Esophagus squamous epithelium (tissue), 5 donors: ENCODE measurements at places on chromosomes 6 and 20.

- DNase-seq: no peak
These were observed 129.0 kb downstream of the REV3L start for GRCh38 chr6:111353912-111354462.

DNA sequence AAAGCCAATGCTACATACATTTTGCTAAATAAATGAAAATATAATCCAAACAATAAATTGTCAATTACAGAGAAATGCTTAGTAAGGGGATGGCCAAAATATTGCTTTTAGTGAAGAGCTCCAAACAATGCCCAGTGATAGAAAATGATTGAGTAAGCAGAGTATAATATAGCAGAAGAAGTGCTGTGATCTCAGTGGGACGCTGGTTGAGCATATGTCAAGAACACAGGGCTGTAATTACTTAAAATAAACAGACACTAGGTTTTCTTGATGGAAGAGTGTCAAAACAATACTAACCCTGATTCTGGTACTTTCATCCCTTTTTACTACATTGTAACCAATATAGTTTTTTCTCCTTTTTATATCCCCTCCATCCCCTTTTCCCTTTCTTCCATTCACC is 150.3 kb downstream of the GRIK2 start:
- no peak for DNase-seq

DNA sequence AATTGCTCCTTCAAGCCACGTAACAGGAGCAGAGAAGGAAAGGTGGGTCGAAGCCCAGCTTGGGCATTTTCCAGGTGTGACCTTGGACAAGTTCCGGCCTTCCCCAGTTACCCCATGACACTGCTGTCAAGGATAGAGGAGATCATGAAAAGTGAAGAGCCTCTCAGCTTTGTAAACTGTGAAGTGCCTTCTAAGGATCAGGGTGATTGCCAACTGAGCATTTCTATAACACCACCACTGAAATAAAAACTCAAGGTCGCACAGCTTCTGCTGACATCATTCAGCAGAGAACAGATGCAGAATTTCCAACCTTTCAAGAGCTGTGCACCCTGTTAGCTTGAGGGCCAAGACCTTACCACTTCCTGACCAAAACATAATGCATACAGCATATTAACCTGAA is 24.0 kb upstream of the ZMYND8 start:
- no peak for DNase-seq

- no peak for DNase-seq
These were observed 94.8 kb upstream of the PMEPA1 start for GRCh38 chr20:57804470-57805250.

GRCh38 chr6:52495922-52496321 is 75.8 kb downstream of the EFHC1 start:
- no peak for DNase-seq

- DNase-seq: no peak
These were observed 181.2 kb downstream of the ISM1 start for GRCh38 chr20:13402171-13402760.

- DNase-seq: no peak
These were observed 35.5 kb upstream of the FOXC1 start for GRCh38 chr6:1574083-1574761.

DNA sequence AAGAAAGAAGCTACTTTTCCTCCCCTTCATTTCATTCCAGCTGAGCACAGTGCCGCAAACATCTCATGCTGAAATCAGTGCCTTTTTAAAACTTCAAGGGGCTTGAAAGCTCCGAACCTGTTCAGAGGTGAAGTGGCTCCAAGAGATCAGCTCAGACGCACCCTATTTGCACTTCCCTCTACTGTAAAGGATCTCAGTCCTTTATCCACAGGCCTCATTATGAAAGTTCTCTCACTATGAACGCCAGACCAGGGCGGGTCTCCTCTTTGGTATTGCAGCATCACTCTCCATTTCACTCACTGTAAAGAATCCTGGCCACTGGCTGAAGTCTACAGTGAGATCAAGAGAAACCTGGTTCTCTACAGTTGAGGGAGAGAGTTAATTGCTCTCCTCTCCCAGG is 232.7 kb upstream of the POU3F2 start:
- DNase-seq: no peak

DNA sequence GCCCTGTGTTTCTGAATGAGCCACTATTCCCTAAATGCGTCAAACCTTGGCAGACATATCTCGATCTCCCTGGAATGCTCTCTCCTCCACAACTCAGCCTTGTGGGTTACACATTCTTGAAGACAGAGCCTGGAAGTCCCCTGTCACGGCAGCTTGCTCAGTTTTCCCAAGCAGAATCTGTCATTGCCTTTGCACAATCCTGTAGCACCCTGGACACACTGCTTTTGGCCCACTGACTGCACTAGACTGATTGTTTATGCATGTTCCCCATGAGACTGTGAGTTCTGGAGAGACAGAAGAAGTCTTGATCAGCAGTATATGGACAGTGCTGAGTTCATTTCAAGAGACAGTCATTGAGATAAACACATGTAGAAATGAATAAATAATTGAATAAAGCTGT is 406.7 kb downstream of the CD83 start:
- DNase-seq: no peak

DNA sequence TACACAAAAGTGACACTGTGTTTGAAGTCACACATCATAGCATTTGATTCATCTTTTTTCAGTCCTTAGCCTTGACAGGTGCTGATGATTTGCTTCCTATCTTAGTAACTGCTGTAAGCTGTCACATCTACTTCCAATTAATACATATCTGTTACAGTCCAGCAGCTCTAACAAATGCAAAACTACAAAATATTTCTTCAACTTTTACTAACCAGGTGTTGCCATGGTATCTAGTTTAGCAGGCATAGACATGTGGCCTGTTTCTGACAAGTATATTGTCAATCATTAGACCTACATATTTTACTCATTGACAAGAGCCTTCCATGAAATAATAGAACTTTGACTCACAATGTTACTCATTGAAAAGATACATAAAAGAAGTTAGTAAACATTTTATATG is 1159.7 kb downstream of the GRIK2 start:
- no peak for DNase-seq

GRCh38 chr6:161486361-161487216 is 212.7 kb upstream of the AGPAT4 start:
- DNase-seq: no peak

GRCh38 chr20:11646359-11646758 is 271.3 kb upstream of the BTBD3 start:
- no peak for DNase-seq

- no peak for DNase-seq
These were observed 262.9 kb downstream of the TAF4 start for GRCh38 chr20:61802721-61803311.

GRCh38 chr6:112243861-112244827 is 10.2 kb downstream of the LAMA4 start:
- no peak for DNase-seq

DNA sequence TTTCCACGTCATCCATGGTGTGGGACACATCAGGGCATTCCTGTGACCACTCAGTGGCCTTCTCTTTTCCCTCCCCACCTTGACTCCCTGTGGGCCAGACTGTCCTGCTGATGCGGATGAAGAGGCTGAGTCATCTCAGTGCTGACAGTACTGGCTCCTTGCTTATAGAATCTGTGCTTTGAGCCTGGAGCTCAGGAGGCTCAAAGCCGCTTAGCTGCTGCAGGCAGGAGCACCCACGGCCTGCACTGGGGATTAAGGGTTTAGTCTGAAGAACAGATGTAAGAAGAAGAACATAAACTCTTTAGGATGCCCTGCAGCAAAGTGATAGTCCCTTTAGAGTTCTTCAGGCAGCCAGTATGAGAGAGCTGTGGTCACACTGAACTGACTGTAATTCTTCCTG is 642.0 kb upstream of the CHD6 start:
- no peak for DNase-seq

DNA sequence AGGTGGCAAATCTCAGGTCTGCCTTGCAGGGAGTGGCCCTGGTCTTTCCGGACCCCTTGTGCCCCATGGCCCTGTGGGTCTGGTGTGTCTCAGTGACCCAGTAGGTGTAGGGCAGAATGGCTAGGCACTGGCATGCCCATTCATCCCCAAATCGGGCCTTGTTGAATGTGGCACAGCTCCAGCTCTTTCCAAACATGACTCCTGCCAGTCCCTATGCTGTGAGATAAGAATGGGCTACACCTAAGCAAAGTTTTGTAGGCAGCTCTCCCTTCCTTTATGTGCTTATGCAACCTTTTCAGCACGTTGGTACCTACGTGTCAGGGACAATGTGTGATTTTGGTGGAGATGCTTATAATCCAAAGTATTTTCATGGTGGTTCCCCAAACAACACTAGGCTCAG is 33.9 kb downstream of the FOXO3 start:
- DNase-seq: no peak

GRCh38 chr20:50403565-50404418 is 106.4 kb upstream of the PTPN1 start:
- DNase-seq: no peak

DNA sequence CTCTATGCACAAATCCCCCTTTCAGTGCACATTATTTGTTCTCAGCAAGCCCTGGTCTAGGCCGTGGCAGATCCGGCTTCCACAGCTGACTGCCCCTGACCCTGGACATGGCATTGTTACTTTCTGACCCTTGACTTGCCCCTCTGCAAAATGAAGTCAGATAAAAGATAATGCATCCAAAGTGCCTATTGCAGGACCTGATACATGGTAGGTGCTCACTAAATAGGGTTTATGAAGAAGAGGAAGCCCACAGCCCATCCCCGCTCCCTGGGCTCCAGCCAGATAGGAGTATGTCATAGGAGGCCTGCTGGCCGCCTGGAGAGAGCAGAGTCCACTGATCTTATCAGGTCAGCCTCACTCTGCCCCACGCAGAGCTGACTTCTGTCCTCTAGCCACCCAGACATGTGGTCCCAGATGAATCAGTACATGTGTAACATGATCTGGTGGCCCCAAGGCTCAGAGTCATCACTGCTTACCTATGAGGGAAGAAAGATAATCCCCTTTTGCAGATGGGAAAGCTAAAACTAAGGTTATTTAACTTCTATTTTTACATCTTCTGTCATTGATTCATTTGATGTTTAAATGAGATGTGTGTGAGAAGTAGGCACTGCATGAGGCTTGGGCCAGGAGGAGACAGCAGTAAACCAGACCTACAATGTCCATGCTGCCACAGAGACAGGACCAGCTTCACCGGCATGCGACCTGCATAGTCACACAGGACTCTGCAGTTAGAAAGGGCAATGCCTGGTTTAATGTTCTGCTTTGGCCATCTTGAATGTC is 20.4 kb downstream of the MAFB start:
- DNase-seq: no peak

- no peak for DNase-seq
These were observed 100.0 kb downstream of the NOL4L start for GRCh38 chr20:32484958-32485769.

DNA sequence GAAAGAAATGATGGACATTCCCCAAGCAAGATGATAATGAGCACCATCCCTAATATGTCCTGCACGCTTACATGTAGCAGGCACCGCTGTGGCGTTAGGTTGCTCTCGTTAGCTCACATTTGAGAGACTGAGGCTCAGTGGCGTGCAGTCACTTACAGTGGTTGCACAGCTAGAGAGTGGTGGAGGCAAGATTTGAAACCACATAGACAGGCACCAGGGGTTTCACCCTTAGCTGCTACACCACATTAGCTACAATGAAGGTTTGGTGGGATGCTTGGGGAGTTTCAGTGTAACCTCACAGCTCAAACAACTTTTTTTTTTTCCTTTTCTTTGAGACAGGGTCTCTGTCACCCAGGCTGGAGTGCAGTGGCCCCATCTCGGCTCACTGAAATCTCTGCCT is 3.7 kb downstream of the COX4I2 start:
- no peak for DNase-seq

DNA sequence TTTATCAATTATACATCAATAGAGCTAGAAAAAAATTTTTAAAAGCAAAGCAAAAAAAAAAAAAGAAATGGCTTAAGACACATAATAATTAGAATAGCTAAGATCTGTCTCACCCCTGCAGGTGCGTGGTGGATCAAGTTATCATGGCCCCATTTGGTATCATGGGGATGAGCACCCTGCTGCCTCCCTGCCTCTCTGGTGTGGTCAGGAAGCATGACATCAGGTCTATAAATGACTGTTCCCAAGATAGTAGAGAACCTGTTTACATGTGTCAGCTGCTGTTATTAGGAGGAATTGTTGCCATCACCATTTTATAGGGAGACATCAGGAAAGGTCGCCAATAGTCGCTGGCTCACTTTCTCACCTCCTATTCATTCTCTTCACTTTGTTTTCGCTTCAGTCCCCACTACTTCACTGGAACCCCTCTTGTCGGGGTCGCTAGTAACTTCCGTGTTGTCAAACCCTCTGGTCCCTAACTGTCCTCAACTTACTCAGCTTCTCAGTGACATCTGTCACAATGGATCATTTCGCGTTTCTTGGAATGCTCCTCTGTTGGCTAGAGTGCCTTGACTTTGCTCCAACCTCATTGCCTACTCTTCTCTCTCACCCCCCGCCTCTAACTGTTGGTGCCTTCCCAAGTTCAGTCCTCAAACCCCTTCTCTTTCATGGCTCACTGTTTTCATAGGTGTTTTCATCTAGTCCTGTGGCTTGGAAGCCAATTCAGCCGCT is 4.7 kb downstream of the DNTTIP1 start:
- no peak for DNase-seq

- no peak for DNase-seq
These were observed 39.0 kb upstream of the SLC22A1 start for GRCh38 chr6:160082627-160083026.

DNA sequence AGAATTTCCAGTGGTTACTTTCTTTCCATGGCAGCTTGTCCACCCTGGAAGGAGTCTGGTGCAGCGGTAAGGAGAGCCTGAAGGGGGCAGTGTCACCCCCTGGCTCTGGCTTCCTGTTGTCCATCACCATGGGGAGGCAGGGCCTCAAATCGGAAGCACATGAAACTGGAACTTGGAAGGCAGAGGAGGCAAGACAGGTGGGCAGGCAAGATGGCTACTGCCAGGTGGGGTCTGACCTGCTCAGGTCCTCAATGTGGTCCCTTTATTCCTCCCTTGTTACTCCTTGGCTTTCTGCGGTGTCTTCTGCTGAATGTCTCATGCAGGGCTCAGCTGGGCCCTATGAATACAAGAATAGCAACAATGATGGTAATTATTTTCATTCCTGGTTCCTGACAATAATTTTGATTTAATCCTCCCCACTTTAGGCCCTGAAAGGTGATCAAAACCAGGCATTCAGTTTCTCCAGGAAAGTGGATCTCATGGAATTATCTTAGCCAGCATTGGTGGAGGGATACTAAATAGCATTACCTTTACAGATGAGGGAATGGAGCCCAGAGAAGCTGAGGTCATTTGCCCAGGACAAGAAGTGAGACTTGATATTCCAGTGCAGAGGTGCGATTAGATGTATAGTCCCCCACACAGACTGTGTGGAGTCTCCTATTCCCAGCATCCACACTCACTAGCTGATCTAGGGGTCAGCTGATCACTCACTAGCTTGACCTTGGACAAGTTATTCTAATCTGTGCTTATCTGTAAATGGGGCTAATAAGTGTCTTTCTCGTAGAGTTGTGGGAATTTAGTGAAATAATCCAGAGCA is 17.6 kb upstream of the SNAI1 start:
- DNase-seq: no peak

DNA sequence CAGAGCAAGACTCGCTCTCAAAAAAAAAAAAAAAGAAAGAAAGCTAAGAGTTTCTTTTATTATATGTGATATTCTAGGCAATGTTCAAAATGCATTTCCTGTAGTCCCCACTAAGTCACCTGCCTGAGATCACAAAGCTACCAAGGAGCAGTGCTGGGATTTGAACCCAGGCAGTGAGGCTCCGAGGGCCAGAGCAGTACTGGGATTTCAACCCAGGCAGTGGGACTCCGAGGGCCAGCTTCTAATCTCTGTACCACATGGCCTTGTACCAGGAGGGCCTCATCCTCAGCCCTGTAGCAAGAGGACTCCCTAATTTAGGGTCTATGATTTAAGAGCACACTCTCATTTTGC is 39.7 kb downstream of the ZMYND8 start:
- no peak for DNase-seq
